ENCODE measurements at places on chromosomes 12 and 14.

DNA sequence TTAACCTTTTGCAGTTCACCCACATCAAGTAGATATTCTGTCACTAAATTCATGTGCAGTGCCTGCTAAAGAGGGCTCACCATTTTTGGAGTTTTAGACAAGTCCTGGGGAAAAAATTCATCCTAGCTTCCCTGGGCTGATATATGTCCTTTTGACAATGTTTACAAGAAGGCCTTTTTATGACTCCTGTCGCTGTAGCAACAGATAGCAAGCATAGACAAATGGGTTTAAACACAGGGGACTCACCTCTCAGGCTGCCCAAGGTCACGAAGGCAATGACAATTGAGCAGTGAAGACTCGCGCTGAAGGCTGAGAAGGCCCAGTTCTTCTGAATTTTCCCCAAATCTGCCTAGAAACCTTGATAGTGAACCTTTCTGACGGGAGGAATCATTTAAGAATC lies 150.7 kb upstream of the CPM start:
- no peak for DNase-seq

DNA sequence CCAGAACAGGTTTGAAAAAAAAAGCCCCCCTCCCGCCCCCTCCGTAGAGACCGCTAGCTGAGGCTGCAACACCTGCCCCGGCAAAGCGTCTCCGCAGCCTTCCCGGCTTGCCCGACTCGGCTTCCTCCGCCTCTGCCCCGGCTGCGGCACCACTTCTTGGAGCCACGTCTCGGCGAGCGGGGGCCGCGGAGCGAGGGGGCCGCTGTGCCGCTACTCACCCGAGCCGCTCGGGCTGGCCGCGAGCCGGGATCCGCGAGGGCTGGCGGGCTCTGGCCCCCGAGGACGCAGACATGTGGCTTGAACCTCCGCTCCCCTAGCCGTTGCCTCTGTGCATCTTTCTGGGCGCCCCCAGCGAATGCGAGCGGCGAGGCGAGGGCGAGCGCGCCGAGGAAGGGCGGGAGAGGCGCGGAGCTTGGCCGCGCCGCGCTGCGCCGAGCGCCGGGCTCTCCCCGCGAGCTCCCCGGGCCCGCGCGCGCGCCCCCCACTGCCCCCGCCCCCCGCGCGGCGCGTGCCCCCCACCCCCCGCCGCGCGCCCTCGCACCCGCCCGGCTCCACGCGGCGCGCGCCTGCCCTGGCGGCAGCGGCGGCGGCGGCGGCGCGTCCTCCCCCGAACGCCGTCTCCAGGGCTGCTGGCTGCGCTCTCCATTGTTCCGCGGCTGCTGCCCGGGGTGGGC lies 249.5 kb downstream of the APAF1 start:
- DNase-seq = peak; percentile 60

- no peak for DNase-seq
Observed at GRCh38 chr12:85394065-85394464, 114.0 kb downstream of the ALX1 start.

DNA sequence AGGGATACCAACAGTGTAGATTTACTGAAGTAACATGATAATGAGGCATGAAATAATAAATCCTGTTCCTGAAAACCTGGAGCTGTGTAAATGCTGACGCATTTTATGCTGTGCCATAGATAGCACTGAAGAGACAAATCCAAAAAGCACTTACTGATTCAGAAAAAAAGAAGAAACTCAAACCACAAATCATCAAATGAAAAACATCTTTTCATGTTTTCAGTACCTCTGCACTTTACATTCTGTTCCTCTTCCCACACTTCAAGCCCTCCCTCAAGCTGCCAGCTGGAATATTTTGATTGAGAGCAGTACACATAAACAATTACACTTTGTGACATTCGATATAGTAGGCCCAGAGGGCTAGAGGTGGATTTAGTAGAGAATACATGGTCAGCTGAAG lies 362.3 kb downstream of the NAV3 start:
- no peak for DNase-seq

DNA sequence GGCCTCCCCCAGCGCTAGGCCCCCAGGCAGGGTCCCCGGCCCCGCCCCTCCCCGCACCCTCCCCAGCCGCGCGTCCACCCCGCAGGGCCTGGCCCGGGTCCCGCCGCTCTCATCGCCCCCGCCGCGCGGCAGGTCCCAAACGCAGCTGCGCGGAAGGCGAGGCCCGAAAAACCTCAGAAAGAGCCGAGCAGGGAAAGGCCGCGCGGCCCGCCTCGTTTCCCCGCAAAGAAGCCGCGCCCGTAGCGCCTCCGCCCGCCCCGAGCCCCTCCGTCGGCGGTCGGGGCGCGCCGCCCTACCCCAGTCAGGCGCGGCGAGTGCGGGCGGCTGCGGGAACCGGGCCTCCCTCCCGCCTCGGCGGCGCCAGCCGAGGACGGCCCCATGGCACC lies 324 bp downstream of the POLE start:
- no peak for DNase-seq

DNA sequence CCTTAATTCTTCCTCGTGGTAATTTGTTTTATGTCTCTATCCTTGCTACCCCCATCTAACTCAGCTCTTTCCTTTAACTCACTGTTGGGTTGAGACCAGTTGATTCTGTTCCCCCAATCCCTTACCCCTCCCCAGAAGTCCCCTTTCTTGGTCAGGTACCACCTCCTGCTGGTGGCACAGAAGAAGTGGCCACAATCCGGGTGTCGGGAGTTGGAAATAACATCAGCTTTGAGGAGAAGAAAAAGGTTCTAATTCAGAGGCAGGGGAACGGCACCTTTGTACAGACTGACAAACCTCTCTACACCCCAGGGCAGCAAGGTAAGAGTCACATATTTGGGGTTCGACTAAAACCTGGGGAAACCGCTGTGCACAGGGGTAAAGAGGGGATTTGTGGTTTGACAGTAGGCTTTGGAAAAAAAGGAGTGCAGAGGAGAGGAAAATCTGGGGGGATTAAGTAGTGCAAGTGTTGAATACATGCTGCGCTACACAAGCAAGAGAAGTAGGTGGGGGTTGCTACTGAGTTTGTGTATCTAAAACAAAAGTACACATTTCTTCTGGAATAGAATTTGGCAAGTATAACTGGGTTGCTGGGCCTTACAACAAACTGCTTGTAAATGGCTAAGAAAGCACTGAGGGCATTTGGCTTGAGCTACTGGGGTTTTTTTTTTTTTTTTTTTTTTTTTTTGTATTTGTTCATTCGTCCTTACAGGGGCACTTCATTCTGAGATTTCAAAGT lies 1.3 kb downstream of the A2ML1 start:
- peak; percentile 48 for DNase-seq

GRCh38 chr14:75307700-75308379 lies 29.2 kb downstream of the FOS start:
- DNase-seq = peak; percentile 88

GRCh38 chr12:70366581-70367257 lies 629 bp downstream of the KCNMB4 start:
- DNase-seq = peak; percentile 9

DNA sequence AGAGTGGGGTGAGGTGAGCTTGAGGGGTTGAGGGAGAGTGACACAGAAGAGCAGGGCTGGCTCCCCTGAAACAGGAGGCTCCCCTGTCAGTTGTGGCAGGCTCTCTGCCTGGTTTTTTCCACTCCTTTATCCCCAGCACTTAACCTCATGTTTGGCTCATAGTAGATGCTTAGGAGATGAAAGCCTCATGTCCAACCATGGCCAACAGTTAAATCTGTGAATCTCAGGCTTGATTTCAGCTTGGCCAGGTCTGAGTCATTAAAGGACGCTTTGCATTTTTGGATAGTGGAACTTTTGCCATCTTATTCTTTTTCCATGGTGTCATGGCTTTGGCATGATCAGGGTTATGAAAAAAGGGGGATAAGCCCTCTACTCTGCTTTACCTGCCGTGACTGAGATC lies 117.2 kb downstream of the CACNA1C start:
- no peak for DNase-seq

DNA sequence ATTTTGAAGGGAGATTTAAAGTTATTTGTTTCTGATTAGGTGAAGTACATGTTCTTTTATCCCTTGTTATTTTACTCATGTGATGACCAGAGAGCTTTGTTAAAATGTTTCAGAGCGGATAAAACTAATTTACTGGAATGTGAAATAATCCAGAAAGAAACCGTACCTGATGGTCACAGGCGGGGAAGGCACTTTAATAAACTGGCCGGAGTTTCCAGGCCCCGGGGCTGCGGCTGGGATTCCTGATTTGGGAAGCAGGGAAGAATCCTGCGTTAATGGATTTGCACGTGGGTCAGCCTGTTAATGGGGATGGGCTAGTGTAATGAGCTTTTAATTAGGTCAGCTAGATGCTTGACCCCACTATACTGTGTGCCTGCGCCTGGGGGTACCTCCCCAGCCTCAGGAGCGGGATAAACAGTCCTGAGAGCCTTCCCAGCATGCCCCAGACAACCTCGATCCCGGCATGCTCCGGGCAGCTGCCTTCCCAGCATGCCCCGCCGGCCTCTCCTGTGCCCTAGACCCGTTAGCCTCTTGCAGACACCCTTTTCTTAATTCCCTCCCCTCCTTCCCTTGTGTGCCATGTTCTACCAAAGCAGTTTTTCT lies 208.6 kb upstream of the CDKN3 start:
- DNase-seq = no peak

- no peak for DNase-seq
Observed at GRCh38 chr14:68674538-68675232, 118.2 kb downstream of the ZFP36L1 start.

GRCh38 chr12:127145929-127146789 lies 1120.8 kb upstream of the TMEM132C start:
- peak; percentile 42 for DNase-seq

DNA sequence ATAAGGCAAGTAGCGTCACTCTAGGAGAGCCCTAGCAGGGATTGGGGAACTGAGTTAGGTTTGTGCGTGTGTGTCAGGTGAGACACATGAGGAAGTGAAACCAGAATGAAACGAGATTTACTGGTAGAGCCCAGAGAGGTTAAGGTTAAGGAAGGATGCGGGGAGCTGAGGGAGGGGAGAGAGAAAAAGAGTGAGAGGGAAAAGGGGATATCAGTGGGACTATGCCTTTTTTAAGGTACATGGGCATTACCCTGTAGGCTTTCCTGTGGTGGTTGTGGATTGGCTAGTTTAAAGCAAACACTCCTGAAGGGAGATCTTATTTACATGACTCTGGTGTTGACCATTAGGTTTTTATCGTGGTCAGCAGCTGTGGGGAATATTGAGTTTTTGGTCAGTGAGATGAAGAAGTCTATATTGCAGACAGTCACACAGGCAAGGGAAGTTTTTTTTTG lies 13.9 kb downstream of the ZDHHC17 start:
- DNase-seq = no peak

GRCh38 chr12:11651785-11652184 lies 2.3 kb downstream of the ETV6 start:
- DNase-seq = peak; percentile 44

DNA sequence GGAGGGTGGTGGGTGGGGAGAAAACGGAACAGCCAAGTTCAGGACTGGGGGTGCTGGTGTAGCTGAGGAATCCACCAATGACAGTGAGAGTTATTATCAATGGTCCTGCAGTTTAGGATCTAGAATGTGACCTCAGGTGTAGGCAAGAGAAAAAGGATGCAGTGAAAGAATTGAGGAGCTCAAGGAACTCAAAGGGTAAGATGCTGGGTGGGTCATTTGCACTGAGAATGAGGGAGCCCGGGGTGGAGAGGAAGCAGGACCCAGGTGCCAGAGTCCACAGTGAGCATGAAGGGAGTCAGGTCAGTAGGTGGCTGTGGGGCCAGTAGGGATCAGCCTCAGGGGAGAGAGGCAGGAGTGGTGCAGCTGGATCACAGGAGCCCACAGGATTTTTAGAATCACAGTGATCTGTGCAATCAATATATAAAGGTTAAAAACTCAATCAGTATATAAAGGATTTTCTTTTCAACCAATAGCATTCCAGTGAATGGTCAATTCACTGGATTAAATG lies 3.2 kb upstream of the KRT7 start:
- DNase-seq = no peak

DNA sequence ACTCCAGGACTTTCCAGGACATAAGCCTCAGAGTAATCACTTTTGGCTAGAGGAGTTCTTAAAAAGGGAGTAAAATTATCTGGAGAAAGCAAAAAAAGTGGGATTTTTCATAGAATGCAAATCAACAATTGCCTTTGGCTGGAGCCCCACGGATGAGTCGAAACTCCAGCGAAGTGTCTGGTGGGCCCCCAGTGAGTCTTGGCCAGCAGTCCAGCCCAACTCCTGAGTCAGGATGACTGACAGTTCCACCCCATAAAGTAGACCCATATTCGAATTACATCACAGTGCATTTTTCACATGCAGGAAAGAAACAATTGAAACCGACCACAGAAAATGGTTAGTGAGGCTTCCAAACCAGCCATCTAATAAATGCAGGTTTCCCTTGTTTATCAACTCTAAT lies 265.7 kb downstream of the BCL11B start:
- DNase-seq = no peak

GRCh38 chr12:113077057-113077858 lies 20.7 kb downstream of the DTX1 start:
- DNase-seq = no peak
